ENCODE measurements at places on chromosomes 3 and 15.

DNA sequence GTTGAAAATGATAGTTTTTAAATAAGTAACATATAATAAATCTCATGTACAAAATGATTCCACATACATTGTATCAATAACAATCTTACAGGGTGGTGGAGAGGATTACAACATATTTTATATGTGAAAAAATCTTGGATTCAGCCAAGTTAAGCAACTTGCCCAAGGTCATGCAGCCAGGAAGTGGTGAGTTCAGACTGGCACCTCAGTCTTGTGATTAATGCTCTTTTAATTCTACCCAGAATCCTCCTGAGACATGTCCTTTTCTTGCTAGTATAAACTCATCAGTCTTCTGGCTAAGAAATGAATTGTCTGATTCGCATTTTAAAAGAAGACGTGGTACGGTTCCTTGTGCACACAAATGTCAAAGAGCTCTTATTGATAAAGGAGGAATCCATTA, 4.5 kb upstream of the MYRIP start:
- no peak for DNase-seq

DNA sequence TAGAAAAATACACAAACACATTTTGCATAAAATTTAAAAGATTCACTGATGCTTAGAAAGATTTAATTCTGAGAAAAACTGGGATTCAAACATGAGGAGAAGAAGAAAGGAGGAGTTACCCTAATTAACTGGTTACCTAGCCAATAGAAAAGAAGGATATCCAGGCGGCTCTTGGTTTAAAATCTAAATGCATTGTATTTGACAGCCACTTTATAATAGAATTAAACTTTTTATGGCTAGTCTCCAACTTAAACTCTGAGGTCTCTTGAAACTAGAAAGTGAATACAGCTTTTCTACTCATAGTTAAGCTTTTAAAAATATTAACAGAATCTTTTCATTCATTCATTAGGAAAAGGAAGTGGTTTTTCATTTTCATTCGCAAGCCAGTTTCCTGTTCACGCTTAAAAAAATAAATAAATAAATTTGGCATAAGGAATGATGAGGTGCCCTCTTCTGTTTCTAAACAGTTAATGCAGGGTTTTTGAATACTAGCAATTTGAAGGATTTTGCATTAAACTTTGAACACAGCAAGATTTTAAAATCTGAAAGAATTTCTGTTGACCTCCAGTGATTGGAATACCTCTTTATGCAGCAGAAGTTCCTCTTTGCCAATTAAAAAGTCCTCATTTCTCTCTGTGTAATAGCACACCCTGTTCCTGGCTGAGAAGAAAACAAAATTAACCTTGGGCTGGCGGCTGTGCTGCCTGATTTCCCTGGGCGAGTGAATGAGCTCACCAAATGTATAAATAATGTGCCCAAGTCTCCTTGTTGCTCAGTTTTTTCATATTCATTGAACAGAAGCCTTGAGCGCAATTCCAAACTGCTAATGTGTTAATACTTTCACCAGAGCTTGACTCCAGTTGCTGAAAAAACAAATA, 105.1 kb downstream of the ZMAT3 start:
- no peak for DNase-seq

GRCh38 chr3:184354121-184354728, 7.2 kb downstream of the CLCN2 start:
- DNase-seq = no peak

DNA sequence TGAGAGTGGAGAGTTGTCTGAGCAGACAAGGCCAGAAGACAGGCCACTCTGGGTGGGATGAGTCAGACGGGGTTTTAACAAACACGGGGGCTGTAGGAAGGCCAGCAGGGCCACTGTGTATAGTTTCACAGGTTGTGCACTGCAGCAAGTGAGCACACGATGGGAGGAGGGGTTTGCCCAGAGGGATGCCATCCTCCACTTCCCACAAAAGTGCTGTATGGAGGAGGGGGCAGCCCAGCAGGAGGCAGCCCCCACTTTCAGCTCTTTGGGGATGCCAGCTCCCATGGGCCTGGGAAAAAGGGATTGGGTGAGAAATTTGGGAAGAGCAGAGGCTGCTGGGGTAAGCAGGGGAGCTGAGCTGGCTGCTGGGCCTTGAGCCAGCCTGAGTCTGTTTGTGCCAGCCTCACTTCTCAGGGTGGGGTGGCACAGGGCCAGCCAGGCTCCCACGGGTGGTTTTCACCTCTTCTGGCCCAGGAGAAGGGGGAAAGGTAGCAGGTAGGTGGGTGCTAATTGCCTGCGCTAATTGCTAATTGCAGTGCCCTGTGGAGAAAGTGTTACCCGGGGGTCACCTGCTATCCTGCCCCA, 6.7 kb downstream of the ZBTB47 start:
- DNase-seq = no peak

- no peak for DNase-seq
Measured at GRCh38 chr3:125318167-125318865, 56.8 kb downstream of the ZNF148 start.

DNA sequence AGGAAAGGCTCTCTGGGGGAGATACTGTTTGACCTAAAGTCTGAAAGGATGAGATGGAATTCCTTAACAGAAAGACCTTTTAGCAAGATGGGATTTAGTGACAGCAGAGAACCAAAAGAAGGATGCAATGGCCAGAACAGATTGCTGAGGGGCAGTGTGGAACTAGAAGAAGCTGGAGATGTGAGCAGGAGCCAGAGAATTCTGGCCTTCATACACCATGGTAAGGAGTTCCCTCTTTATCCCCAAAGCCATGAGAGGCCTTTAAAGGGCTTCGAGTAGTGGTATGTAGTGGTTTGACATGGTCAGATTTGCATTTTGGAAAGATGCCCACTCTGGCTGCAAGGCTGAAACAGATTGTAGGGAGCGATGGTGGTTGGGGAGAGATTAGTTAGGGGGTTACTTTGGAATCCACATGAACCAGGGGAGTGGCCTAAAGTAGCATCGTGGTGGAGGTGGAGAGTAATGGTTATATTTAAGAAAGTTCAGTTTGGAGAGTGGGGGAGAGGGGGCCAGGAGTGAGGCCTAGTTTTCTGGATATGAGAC, 34.0 kb upstream of the NPHP3 start:
- no peak for DNase-seq

GRCh38 chr3:45960289-45960688, 17.0 kb downstream of the CXCR6 start:
- no peak for DNase-seq

GRCh38 chr15:55407498-55408011, 604 bp downstream of the CCPG1 start:
- DNase-seq = no peak

DNA sequence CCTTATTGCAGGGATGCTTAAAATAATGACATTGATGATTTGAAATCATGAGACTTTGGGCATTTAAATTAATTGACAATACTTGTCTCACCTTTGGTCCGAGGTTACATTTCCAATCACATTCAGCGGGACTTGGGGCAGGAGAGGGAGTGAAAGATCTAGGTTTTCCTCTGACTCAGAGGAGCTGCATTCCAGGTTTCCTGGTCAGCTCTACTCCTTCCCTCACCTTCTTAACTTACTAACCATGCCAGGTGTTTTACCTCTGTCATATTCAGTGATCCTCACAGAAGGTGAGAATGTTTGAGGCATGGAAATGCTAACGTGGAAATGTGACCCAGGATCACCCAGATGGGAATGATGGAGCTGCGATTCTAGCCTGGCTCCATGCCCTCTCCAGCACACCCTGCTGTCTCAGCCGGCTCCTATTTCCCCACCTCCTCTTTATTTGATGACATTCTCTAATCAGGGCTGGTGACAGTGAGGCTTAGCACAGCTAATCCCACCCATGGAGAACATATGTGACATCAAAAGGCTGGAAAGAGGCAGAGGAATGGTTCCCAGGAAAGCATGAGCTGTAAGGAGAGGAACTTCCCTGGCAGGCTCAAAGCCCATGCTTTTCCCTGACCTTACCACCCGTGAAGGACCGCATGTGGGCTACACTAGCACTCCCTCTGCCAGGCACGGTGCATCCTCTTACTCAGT, 38.7 kb downstream of the THSD4 start:
- no peak for DNase-seq

- no peak for DNase-seq
Measured at GRCh38 chr3:117118604-117119003, 409.0 kb downstream of the TUSC7 start.

- no peak for DNase-seq
Measured at GRCh38 chr3:108352176-108352575, 55.8 kb downstream of the HHLA2 start.

DNA sequence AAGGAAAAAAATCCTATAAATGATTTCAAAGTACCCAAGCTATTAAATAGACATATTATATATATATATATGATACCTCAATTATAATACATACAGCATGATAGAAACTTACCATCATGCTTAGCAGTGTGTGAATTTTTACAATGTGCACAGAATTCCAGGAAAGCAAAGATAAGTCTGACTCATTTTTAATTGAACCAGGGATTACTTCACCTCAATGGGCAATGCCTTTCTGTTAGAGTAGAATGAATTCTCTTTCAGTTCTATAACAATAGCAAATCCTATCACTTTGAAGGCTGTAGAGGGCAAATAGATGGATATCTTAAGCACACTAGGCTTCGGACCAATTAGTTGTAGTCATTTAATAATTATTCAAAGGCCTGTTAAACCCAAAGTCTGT, 54.8 kb upstream of the P3H2 start:
- DNase-seq = no peak

DNA sequence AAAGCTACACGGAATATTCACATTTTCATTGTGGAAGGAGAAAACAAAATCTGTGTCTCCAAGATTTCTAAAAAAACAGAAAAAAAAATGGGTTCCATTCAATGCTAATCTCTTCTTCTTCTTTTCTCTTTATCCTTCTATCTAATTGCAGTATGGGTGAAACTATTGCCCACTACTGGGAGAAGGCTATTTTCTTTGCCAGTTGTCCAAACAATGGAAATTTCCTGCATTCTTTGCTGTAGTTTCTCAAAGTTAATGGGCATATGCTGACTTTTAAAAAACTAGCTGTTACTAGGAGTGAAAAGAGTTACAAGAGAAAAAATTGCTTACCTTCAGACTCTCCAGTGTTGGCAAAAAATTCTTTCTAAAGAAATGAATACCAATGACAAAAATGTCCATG, 179.3 kb upstream of the ANKRD28 start:
- DNase-seq = no peak

GRCh38 chr15:88066636-88067330, 189.8 kb downstream of the NTRK3 start:
- no peak for DNase-seq

DNA sequence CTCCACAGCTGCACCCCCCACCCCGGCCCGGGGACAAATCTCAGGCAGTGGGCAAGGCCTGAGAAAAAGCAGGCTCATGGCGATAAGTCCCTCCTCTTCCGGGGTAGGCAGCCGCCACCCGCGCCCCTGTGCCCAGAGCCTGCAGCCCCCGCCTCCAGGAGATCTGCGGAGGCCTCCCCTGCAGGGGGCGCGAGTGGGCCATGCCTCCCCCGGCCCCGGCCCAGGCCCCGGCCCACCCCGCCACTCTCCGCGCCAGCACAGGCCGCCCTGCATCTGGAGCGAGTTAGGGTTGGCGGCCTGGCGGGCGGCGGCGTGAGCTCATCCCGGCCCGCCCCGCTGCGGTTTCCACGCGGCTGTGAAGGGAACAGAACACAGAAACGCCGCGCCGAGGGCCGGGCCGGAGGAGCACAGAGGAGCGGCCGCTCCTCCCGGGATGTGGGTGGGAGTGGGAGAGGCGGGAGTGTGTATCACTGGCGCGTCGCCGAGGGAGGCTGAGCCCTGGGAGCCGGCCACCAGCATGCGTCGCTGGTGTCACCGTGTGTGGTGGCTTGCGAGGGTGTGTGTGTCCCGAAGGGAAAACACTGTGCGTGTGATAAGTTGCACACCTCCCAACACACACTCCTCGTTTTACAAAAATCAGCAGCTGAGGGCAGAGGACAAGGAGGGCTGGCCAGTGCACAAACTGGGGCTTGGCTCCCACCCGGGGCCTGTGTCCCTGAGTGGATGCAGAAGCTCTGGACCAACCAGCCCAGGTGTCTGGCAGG, 17.2 kb downstream of the MYL3 start:
- peak; percentile 61 for DNase-seq

GRCh38 chr15:95259513-95259912, 1028.2 kb downstream of the MCTP2 start:
- peak; percentile 10 for DNase-seq

GRCh38 chr3:31562525-31562924, 29.8 kb downstream of the STT3B start:
- no peak for DNase-seq

GRCh38 chr3:9793161-9793781, 389 bp downstream of the ARPC4 start:
- DNase-seq = no peak

- DNase-seq = no peak
Measured at GRCh38 chr15:33994005-33994615, 25.8 kb downstream of the CHRM5 start.

All from stimulated activated CD4-positive, alpha-beta T cell treated with anti-CD3 and anti-CD28 coated beads, Interleukin-1b, Interleukin-23, amount 100 ng/mL, for 1 hour (primary cell).